ENCODE measurements at places on chromosomes 13 and 19.

DNA sequence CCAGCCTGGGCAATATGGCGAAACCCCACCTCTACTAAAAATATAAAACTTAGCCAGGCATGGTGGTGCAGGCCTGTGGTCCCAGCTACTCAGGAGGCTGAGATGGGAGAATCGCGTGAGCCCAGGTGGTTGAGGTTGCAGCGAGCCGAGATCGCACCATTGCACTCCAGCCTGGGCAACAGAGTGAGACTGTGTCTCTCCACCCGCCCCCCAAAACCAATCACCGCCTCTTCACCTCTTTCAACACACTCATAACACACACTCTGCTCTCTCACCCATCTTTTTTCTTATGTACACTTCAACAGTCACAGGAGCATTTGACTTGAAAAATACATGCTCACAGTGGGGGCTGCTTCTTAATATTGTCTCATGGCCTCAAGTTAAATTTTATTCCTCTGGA, 76.8 kb downstream of the ESD start:
- no peak for DNase-seq

DNA sequence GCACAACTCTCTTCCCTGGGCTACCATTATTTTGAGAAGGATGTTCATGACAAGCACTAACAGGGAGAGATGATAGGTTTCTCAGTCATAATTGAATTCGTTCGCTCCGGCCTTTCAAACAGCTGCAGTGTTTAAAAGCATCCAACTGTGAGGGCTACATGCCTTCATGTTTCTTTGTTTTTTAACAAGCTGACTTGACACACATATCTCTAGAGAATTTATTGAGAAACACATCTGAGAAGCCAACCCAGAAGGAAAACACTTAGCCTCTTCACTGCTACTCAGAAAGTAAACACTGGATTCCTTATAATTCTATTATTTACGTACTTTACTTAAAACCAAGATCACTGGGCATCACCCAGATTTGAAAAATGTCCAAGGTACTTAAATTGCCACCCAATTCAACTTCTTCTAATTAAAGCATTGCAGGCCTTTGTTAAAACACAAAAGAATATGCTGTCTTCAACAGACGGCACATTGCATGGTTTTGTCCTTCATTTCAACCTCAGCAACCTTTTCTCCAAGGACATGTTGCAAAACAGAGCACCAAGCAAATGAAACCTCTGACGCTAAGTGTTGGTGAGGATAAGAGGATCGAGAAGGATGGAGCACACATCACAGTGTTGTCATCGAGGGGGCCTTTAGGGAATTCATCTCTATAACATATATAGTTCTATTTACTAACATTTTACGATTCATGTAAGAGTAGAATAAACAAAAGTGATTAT, 75.8 kb downstream of the TBC1D4 start:
- DNase-seq, result peak; percentile 53

- no peak for DNase-seq
These were observed 68.1 kb downstream of the ERCC5 start for GRCh38 chr13:102913914-102914313.

GRCh38 chr13:113407531-113408393, 43.8 kb upstream of the GRTP1 start:
- DNase-seq, result no peak
